ENCODE measurements at places on chromosomes 3 and 15.

DNA sequence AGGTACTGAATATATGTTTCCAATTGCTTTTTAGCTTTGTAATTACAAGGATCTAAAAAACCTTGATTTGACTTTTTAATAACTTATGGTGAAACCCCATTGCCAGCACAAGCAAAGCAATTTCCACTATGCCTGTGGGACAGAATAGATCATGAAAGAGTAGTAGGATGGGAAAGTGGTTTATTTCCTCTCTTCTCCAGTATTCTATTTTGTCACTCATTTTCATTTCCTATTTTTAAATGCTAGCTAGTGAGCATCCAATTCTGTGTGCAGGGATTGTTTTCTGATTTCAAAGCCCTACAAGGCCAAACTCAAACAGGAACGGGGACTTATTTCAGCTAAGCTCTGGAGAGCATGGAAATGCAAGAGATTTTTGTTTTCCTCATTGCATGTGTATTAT is 132.0 kb upstream of the TGFBR2 start:
- no peak for DNase-seq

DNA sequence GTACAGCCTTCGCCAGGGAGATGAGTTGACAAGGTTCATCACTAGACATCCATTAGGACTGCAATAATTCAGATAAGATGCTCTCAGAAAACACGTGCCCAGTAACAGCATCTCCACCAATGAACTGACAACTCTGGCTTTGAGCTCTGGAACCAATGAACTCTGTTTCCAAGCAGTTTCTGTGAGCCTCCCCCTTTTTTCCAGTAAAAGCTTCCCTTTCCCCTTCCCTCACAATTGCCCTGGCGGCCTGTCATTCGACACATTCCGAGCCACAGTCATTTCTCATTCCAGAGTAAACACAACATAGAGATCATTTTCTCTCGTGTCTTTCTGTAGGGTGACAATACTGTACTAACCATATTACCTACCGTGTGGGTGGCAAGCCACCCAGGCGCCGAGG is 3.6 kb downstream of the PLA2G4D start:
- DNase-seq = no peak

GRCh38 chr3:128483657-128484403 is 9.2 kb downstream of the GATA2 start:
- no peak for DNase-seq

DNA sequence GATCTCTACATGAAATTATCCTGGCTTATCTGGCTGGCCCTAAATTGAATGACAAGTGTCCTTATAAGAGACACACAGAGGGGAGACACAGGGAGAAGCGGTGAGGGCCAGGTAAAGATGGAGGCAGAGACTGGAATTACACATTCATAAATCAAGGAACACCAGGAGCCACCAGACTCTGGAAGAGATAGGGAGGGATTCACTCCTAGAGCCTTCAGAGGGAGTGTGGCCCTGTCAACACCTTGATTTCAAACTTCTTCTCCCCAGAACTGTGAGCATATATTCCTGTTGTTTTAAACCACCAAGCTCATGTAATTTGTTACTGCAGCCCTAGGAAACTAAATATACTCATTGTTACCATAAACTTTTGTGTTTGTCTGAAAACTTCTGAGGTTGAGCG is 193.7 kb downstream of the THRB start:
- no peak for DNase-seq

- DNase-seq = no peak
These were observed 369.6 kb upstream of the ATP10A start for GRCh38 chr15:26232691-26233090.

All from Caco-2 (cell line).